ENCODE measurements at places on chromosomes 5 and 9.

- DNase-seq, result no peak
These were observed 16.4 kb upstream of the ZNF474 start for GRCh38 chr5:122112733-122113558.

- DNase-seq, result no peak
These were observed 148.2 kb upstream of the CHD1 start for GRCh38 chr5:99076723-99077640.

- DNase-seq, result no peak
These were observed 32.2 kb upstream of the TJP2 start for GRCh38 chr9:69141851-69142250.

DNA sequence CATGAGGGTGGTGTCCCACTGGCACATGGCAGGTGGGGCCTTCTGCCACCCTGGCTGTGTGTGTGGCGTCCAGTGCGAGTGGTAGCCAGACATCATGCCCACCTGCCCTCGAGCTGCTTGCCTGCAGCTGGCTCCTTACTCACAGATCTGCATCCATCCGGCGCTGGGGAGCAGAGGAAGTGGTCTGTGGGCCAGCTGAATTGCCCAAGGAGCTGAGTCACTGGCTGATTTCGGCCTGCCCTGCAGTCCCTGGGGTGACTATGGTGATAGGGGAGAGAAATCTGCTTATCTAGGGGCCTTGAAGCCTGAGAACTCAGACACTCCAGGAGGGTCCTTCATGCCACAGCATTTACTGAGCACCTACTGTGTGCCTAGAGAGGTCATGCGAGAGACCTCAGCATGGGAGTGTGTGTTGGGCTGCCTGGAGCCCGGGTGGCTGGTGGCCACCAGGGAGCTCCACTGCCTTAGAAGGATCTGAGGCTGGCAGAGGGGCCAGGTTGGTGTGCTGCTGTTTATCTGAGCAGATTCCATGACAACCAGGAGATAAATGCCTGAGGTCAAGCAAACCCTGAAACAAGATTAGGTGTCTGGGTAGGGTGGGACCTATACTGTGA is 57.1 kb downstream of the SLC22A5 start:
- peak; percentile 90 for DNase-seq

GRCh38 chr5:17895288-17896033 is 261.2 kb downstream of the TAF11L14 start:
- no peak for DNase-seq

- DNase-seq, result no peak
These were observed 35.6 kb downstream of the NNT start for GRCh38 chr5:43638546-43638945.

DNA sequence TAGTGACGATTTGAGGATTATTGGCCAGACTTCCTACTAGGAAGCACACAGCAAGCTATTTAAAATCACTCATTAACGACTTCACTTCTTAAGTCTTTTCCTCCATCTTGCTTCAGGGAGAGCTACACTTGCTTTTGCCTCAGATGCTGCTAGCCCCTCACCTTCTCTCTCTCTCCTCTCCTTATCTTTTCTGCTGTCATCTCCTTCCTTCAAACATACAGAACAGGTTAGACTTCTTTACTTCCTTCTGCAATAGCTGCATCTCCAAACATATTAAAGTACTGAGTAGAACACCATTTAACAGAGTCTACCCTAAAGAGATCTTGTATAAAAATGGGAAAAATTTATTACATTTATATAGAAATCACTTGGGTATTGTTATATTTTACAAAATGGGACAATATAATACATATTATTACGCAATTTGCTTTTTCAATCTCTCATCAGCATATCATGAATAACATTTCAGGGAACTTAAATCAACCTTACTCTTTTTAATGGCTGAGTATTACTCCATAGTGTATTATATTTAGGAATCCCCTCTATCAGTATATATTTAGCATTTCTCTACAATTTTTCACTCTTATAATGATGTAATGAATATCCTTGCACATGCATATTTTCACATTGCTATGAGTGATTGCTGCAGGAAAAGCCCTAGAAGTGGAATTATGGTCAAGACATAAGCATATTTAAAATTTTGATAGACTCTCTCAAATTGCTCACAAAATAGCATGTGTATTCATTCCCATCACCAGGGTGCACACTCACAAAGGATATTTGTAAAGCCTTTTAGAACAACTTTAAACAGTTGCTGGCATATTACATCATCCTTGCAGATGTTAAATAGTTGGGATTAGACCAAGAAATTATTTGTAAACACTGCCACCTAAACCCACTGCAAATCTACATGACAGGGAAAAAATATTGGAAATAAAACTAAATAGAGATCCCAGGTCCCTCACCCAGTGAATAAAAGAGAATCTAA is 164.5 kb upstream of the NFIB start:
- DNase-seq, result no peak

DNA sequence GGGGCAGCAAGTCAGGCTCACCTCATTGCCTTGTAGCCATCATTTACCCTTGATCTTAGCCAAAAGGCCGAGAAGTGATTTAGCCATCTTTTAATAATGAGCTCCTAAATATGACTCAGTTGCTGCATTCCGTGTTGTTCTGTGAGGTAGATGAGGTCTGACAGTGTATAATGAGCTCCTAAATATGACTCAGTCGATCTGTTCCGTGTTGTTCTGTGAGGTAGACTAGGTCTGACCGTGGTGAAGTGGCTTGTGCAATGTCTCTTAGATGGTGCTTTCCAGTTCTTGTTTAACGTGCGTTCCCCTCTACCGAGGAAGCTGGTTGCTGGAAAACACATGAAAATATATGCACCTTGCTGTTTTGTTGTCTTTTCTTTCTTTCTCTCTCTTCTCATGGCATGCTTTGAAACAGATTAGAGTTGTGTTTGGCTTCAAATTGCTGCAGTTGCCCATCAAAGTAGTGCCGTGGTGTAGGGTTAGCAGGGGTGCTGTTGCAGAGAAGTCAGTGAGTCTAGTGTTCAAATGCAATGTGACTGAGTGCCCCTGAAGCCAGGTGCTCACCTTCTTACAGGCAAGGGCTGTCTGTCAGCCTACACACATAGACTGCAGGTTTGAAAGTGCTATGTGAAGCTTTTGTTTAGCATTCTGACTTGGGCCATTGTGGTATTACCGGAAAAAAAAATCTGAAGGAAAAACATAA is 118.6 kb downstream of the KDM4C start:
- no peak for DNase-seq

- no peak for DNase-seq
These were observed 2.4 kb upstream of the TNPO1 start for GRCh38 chr5:72814104-72814503.

- DNase-seq, result no peak
These were observed 27.0 kb downstream of the TCF7 start for GRCh38 chr5:134141331-134142050.

DNA sequence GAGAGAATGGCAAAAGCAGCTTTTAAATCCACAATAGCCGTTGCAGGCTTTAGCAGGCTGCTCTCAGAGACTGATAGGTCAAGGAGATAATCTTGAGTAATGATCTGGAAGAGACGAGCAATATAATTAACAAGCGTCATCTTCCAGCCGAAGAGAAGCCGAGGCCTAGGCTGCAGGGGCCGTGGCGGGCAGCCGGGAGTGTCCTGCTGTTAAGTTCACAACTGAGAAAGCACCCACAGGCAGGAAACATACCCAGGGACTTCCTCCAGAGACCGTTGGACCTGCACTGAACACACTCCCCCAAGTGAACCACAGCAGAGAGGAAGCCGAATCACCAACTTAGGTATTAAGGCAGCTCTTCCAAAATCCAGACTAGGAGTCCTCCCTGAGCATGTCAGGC is 182.3 kb downstream of the IRX2 start:
- DNase-seq, result no peak

DNA sequence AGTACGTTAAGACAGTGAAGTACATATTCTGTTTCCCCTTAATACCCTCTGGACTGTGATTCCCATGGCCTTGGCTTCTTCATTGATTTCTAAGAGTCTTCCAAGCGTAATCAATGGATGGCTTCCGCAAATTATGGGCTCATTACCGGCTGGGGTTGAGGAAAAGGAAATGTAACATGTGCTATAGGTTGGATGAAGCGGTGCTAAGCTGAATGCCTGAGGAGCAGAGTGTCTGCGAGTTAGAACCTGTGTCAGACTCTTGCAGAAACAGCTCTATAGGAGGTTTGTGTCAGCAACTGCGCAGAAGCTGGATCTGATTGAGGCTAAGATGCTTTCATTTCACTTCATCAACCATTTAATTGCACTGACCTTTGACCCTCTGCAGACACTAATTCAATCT is 114.3 kb upstream of the CDH18 start:
- no peak for DNase-seq

DNA sequence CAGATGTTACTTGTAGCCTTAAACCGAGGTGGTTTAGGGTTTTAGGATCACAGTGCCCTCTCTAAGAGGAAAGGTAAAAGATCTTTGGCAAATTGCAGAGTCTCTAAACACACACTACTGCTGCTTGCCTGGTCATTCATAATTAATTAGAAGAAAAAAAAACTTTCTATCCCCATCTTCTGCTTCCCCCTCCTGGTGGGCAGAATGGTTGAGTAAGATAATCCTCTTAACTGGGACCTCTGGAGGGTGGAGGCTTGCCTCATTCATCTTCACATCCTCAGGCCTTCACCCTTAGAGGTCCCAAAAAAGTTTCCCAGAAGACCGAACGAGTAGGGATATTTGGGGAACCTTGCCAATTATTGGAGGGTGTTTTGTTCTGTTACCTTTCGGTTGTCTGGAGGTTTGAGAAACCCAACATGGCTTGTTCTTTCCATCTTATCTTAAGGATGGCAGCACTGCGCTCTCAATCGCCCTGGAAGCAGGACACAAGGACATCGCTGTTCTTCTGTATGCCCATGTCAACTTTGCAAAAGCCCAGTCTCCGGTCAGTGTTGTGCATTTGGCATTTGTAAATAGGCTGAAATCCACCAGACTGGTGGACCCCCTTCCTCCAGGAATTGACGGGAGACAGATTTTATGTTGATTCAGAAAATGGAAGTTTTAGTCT is 97.3 kb upstream of the DMRT1 start:
- DNase-seq, result no peak

- DNase-seq, result peak; percentile 39
These were observed 61.0 kb downstream of the LPAR1 start for GRCh38 chr9:110977259-110977709.
